Activated T-cell treated with anti-CD3 and anti-CD28 coated beads, Interleukin-2, amount 50 U/mL, for 72 hours (primary cell): ENCODE measurements at places on chromosomes 5 and 9. TPM values are rescaled to one million over a fixed set of nuclear protein-coding genes. Genes with fewer than 3 reads are reported as not detected.
A peak's percentile ranks its signal among the peaks of the same experiment; 100 is the strongest.

The GIN1 gene
- 4.0 TPM for total RNA-seq

DNA sequence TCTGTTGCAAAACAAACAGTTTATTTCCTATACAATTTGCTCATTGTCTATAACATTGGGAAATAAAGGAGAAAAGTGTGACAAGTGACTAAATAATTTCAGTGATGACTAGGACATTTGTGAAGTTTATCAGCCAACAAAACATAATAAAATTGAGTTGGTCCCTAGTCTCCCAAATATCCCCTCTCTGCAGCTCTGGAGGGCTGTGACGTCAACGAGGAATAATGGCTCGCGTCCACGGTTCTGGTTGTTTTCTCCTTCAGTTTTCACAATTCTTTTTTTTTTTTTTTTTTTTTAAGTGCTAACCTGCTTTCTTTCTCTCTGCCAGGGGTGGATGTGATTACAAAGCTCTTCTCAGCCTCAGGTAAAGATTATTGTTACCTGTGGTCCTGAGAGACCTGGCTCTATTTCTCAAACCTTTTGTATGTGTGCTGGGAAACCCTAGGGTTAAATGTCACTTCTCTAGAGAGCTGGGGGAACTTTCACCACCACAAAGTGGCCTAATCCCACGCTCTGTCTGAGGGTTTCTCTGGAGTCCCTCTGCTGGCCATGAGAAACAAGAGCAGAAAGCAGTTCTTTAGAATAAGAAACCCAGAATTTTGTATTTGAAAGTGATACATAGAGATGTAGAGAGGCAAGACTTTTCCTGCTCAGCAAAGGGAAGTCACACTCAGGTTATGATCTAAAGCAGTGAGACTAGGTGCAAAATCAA is 36.2 kb upstream of the ANKRD55 start:
- no peaks in the 10 kb centered on the region for H3K36me3 ChIP-seq
- H3K27ac ChIP-seq: peak overlapping the region; percentile 73
- peak; percentile 20 for DNase-seq
- H3K27me3 ChIP-seq: peaks cover 7% of the 10 kb centered on the region
- H3K4me1 ChIP-seq: peaks cover 25% of the 10 kb centered on the region
- H3K4me3 ChIP-seq: peak overlapping the region; percentile 50

- no peaks in the 10 kb centered on the region for H3K4me1 ChIP-seq
- no peaks in the 10 kb centered on the region for H3K27me3 ChIP-seq
- no peak for DNase-seq
- no peak overlapping the region for H3K4me3 ChIP-seq
- no peak overlapping the region for H3K27ac ChIP-seq
- H3K36me3 ChIP-seq: no peaks in the 10 kb centered on the region
Measured at GRCh38 chr9:83598487-83598886, 24.5 kb upstream of the IDNK start.

The F2RL1 gene
- 1.6 TPM for total RNA-seq

The AIF1L gene
- total RNA-seq: 0.53 TPM

DNA sequence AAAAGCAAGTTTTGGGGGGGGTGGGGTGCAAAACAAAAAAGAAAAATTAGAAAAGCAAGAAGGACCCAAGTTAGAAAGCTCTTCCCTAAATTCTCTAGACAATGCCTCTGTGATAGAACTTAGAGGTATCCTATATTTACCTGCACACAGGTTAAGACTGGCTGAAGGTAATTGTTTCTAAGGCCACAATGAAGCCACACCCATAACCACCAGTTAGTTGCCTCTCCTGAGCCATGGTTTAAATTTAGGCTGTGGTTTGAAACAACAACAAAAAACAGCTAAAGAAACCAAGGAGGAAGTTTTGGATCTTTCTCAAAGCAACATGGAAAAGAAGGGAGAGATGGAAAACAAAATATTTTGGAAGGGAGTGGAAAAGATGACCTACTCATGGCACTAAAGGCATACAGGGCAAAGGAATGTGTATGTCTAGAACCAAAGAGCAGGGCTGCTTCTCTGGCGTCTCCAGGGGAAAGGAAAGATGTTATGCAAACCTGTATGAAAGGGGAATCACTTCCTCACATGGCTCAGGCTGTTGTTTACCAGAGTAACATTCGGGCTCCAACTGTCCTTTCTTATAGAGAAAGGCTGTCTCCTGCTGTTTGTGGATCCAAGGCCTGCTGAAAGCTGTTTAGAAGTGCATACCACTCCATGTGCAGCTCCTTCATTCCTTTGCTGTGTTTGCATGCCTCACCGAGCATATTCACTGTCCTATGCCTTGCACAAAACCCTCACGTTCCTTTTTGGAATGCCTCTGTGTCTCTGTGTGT is 408.9 kb upstream of the MPDZ start:
- H3K4me1 ChIP-seq: no peaks in the 10 kb centered on the region
- H3K4me3 ChIP-seq: no peak overlapping the region
- H3K27ac ChIP-seq: peak overlapping the region; percentile 20
- peaks cover under 1% of the 10 kb centered on the region for H3K36me3 ChIP-seq

- H3K4me3 ChIP-seq: no peak overlapping the region
- H3K27me3 ChIP-seq: no peaks in the 10 kb centered on the region
- H3K27ac ChIP-seq: no peak overlapping the region
- no peaks in the 10 kb centered on the region for H3K4me1 ChIP-seq
Measured at GRCh38 chr5:132313366-132313765, 19.2 kb downstream of the SLC22A4 start.
